Endodermal cell (in vitro differentiated cells): ENCODE measurements at places on chromosomes 1 and 21. TPM values are rescaled to one million over a fixed set of nuclear protein-coding genes. Genes with fewer than 3 reads are reported as not detected.

- DNase-seq: no peak
Observed at GRCh38 chr1:246005067-246005466, 502.0 kb downstream of the SMYD3 start.

ZNF648 gene
- 0.29 TPM in 2 replicates for total RNA-seq

SAMD11 gene
- total RNA-seq: 63.3 to 164 TPM (median 152 TPM) in 3 replicates

RNASEL gene
- total RNA-seq: 2.1 and 2.6 TPM in 2 replicates

DNA sequence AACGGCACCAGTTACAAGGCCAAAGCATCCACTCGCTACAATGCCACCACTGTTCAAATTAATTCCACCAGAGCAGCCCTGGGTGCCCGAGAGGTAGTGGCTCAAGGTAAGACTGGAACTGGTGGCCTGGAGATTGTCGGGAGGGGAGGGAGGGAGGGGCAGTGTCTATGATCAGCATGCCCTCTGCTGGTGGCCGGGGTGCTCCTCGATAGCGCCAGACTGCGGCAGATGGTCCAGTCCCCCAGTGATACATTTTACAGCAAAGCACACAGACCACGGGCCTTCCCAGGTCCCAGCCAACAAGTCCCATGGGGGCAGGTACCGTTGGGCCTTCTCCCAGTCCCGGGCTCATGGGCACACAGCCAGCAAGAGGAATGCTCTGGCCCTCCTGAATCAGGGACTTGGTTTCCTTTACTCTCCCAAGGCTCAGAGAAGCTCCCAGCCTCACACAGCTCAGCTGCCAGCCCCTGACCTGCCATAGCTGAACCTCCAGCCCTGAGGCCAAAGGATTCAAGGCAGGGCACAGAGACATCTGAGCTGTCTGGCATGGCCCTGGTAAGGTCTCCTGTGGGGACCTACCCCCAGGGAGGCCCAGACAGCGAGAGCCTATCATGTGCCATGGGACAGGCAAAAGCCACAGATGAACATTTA, 15.3 kb downstream of the ACOT7 start:
- DNase-seq: peak; percentile 73

DNA sequence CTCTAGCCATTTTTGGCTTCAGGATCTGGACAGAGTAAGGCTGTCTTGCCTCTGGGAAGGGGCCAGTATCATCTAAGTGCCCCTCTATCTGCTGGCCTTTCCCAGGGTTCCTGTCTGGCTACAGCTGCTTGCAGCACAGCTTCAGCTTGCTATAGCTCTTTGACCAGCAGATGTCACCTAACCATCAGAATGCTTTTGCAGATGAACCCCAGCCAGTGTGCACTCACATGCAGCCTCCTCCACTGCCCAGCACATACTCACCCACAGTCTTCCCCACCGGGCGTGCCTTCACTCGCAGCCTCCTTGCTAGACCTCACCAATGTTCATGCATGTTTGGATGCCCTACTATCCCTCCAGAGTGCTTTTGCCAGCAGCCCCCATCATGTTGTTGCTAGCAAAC, 769.0 kb downstream of the BRINP3 start:
- peak; percentile 71 for DNase-seq

- DNase-seq: peak; percentile 58
Observed at GRCh38 chr1:168469690-168470089, 74.1 kb downstream of the XCL2 start.

DNA sequence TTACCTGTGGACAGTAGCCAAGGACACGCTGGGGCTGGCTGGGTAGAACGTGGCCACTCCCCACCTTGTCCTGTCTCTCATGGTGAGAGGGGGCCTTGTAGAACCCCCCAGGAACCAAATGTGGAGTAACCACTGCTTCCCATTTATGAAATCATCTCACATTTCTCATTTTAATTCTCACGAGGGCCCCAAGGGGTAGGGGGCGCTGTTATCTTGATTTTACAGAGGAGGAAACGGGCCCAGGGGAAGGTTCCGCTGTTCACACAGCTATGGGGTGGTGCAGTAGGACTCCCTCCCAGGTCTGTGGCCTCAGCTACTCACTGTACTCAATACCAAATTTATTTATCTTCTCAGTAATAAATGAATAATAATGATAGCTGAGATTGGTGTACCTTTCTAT, 5.5 kb downstream of the SMPDL3B start:
- peak; percentile 84 for DNase-seq

LELP1 gene
- not detected in 2 replicates for total RNA-seq

- DNase-seq: no peak
Observed at GRCh38 chr1:228335406-228336307, 71.0 kb downstream of the TRIM11 start.

F13B gene
- not detected in 2 replicates for total RNA-seq
